ENCODE measurements at places on chromosomes 4 and X.
A peak's percentile ranks its signal among the peaks of the same experiment; 100 is the strongest.

GRCh38 chr4:42878863-42879262 is 13.7 kb upstream of the GRXCR1 start:
- DNase-seq: no peak

- DNase-seq: peak; percentile 78
Measured at GRCh38 chrX:129523079-129523911, at the start of gene SMARCA1. SMARCA1 (minus strand) TSS chrX:129523490; CDS start chrX:129523370, 120 bp downstream.

DNA sequence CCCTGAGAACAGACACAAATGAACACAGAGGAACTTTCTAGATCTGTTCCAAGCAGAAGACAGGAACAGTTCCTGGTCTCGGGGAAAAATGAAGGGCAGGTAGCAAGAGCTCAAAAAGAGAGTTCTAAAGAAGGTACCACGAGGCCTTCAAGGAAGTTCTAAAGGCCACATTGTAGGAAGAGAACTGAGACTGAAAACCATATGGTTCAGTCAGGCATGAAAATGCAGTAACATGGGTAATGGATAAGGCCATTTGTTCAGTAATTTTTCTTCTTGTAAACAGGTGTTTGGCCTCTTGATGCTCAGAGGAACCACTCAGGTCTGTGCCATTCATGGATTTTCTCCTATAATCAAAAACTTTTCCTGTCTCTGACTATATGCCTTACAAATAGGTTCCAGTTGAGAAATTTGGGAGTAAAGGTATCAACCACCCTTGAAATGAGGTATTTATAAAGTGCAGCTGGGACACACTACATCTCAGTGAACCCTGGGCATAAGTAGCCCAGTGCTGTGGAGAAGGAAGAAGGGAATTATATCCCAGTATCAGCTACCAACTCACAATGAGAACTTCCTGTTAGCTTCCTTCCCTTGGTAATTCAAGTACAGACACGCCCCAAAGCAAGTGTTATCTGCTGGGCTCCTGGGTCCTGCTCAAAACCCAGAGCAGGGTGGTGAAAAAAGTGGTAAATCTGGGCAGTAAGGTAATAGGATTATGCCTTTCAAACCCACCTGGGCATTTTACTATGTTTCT is 277.9 kb downstream of the KLHL13 start:
- DNase-seq: no peak

DNA sequence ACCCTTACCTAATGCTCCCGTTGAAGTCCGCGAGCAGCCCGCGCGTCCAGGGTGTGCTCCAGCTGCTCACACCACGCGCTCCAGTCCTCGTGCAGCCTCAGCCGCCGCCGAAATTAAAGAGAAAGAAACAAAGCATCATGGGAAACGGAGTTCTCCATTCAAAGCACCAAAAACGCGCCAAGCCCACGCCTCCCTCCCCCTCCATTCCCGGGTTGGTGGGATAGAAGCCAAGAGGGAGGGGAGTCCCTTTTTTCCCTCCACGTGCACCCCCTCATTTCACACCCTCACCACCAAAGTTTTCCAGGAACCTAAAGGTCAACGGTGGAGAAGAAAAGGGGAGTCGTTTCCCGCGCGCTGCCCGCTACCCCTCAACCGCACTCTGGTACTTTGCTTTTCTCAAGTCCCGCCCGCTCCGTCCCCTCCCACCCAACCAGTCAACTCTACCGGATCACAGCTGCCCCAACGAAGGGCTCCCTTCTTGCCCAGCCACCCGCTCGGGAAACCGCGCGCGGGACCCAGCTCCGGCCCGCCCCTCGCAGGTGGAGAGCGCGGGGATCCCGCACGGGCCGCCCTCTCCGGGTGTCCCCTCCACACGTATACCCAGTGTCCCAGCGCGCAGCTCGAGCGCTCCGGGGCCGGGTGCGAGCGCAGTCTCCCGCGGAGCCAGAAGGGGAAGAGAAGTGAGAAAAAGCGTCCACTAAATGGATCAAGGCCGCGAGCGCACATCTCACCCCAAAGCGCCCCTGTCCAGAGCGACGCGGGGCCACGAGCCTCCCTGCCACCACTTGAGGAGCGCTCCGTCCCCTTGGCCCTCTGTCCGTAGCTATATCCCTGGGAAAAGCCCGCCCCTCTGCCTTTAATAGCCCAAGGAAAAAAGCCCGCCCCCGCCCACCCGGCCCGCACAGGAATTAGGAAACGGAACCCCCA is 65.1 kb upstream of the CCDC160 start:
- DNase-seq: peak; percentile 30

GRCh38 chr4:141153751-141154510 is 20.7 kb upstream of the RNF150 start:
- no peak for DNase-seq

- no peak for DNase-seq
Measured at GRCh38 chr4:186541801-186542200, 13.6 kb downstream of the MTNR1A start.

GRCh38 chr4:166422475-166422874 is 549.4 kb downstream of the TLL1 start:
- no peak for DNase-seq

GRCh38 chrX:103716962-103717361 is 6.3 kb downstream of the TMEM31 start:
- peak; percentile 19 for DNase-seq

DNA sequence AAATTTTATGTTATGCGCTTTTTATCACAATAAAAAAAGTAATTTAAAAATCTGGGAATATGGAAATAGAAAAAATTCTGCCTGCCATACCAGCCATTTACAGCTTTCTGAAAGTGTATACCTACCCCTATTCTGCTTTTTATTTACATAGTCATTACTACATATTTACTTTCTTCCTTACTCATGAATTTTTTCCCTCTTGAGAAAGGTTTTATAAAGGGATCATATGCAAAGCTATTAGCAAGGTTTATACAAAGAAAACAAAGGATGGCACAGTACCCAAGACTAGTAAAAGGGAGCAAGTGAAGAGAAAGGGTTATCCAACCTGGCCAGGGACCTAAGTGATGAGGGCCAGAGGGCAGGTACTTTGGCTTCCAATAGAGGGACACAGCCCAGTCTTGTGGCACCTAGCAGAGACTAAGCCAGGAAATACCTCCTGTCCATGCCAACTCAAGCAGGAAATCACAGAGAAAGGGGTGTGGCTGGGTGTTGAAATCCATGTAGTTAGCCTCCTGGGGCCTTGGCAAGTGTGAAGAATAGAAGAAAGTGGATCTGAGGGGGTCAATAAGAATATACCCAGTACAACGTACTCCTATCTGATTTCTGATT is 207.3 kb upstream of the VEGFC start:
- DNase-seq: no peak

DNA sequence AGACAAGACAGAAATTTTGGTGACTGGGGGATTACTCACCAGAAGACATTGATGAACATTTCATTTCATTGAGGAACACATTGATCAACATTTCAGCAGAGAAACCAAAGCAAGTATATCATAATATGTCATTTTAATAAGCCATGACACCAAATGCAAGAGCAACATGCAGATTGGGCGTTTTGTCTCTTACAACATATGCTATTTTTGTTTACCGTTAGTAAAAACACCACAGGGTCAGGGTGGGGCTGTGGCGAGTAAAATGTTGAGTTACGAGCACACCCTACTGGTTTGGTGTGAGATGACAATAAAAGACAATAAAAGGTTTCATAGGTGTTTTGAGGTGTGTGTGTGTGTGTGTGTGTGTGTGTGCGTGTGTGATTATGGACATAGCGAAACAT is 294.5 kb downstream of the PDGFC start:
- DNase-seq: no peak

GRCh38 chr4:147078875-147079658 is 133.4 kb upstream of the TTC29 start:
- peak; percentile 38 for DNase-seq

DNA sequence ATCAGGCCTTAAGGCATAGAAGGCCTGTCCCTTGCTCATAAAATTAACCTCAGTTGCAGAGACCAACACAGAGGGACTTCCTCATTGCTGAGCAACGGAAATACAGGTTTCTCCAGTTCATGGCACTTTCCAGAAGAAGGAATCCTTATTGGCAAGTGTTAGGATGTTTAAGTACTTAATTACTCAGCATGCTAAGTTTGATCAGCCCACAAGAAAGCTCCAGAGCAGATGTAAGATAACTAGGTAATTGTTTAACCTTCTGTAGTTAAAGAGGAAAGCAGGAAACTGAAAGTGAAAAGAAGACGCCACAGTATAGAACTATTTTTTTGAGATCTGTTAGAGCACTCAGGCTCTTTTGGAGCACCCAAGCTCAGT is 33.5 kb downstream of the SMS start:
- DNase-seq: no peak

DNA sequence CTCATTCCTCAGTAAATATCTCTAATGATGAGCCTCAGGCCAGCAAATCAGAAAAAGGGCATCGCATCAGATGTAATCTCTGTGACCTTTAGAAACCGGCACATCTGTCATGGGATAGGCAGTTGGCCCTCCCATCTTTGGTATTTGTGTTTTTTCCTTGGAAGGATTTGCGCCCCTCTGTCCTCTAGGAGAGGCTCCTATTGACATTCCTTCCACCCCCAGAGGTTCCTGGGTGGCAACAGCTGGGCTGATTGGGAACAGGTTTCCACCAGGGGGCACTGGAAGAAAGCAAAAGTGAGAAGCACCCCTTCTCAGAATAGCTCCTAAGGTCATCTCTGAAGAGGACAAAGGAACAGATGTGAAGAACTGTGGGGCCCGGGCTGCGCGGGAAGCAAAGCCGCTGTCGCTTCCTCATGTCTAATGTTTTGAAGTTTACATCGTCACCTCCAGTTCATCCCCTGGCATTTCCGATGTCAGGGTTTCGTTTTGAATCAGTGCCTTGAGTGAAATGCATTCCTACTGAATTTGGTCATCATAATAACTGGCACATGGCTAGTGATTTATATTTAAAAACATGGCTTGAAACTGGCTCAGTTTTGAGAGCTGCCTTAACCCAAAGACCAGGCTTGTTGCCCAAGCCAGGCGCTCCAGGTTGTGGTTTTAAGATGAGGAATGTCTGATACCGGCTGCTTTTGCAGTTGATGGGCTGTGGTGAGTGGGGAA is 6.2 kb downstream of the TXK start:
- no peak for DNase-seq

DNA sequence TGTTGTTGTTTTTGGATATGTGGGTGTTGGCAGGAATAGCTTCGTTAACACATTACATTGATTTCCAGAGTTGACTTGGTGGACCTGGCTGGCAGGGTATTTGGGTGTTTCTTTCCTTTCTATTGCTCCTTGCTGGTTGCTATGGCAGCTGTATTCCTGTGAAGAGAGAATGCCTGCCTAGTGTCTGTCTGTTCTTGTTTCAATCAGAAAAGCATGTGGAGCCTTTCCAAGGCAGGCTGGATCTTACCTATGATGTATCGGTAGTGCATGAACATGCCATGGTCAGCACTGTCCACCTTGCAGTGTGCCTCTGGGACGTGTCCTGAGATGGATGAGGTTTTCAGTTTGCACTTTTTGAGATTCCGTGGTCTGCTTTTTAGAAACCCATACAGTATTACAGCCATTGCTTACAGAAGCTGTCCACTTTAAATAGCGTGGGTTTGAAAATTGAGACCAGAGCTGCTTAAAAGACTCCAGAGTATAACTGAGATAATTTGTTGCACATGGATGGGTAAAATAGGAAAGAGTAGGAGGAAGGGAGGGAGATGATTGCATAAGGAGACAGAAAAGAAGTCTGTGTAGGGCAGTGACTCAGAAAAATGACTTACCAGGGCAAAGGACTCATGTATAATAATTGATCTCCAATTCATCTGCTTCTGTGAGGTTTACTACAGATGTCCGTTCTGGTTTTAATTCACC is 20.0 kb upstream of the AADAT start:
- DNase-seq: no peak

DNA sequence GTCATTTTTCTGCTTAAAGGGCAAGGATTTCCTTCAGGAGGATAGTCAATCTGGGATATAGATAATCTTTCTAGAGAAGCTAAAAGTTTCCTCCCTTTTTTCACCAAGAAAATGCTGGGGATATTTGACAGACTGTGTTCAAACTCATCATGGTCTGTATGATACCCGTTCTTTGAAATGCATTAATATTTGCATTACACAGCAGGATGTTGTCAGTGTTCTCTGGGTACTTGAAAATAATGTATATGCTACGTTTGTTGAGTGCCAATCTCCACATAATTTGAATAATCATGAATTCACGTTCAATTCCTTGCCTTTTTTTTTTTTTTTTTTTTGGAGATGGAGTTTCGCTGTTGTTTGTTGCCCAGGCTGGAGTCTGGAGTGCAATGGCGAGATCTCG is 18.0 kb upstream of the BMPR1B start:
- DNase-seq: no peak

DNA sequence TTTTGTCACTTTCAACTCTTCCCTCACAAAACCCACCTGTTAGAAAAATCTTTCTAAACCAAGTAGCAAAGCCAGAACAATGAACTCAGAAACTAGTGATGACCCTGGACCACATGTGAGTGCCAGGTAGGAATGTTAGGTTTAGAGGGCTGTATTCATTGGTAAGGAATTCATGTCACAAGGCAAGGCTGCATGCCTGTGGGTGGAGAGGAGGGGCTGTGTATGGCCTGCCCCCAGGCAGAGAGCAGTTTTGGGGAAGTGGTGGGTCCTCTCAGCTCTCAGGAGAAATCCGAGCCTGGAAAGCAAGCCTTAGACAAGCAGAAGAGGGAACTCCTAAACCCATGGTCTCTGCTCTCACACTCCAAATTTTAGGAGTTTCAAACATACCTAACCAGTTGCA is 2.4 kb downstream of the RNF175 start:
- DNase-seq: no peak
